Epithelial cell of proximal tubule (primary cell): ENCODE measurements at places on chromosomes 3 and 15.

- peak; percentile 74 for DNase-seq
Measured at GRCh38 chr3:64266065-64266931, 41.0 kb upstream of the PRICKLE2 start.

DNA sequence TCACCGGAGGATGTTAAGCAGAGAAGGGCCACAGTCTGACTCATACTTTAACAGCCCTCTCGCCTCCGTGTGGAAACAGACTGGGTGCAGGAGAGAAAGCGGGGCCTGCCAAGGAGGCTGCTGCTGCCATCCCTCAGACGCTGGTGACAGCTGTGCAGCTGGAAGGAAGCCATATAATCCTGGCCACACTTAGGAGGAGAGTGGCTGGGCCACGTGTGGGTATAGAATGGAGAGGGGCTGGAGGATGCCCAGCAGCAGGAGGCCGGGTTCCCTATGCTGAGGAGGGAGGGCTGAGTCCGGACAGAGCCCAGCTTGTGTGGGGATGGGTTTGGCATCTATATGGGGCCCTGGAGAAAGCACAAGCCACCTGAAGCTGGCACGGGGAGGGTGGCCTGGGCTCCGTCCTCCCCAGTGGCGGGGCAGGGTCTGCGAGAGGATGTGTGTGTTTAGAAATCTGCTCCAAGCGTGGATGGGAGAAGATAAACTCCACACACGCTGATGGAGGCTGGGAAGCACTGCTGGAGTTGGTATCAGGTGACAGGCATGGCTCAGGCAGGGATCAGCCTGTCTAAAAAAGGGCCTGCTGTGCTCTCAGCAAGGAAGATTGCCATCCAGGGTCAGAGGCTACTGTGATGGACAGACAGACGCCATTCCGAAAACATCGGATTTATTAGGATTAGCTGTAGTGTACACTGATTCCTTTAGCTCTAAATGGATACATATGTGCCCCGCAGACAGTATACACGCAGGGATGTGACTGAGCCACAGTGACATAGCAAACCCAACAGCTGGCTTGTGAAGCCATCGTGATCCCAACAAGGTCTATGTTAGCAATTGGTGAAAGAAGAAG lies 15.9 kb downstream of the ABTB1 start:
- DNase-seq = no peak

GRCh38 chr15:29034593-29035335 lies 149.0 kb downstream of the APBA2 start:
- DNase-seq = no peak

GRCh38 chr3:135853981-135854380 lies 111.5 kb upstream of the PPP2R3A start:
- no peak for DNase-seq

- DNase-seq = no peak
Measured at GRCh38 chr3:35592589-35593295, 46.6 kb upstream of the ARPP21 start.

- DNase-seq = no peak
Measured at GRCh38 chr3:27105904-27106303, 263.3 kb downstream of the NEK10 start.

- no peak for DNase-seq
Measured at GRCh38 chr3:43894176-43895049, 203.7 kb downstream of the ABHD5 start.

GRCh38 chr3:184927796-184928315 lies 115.9 kb downstream of the VPS8 start:
- DNase-seq = no peak

GRCh38 chr3:76889911-76890310 lies 150.0 kb upstream of the ROBO2 start:
- no peak for DNase-seq

DNA sequence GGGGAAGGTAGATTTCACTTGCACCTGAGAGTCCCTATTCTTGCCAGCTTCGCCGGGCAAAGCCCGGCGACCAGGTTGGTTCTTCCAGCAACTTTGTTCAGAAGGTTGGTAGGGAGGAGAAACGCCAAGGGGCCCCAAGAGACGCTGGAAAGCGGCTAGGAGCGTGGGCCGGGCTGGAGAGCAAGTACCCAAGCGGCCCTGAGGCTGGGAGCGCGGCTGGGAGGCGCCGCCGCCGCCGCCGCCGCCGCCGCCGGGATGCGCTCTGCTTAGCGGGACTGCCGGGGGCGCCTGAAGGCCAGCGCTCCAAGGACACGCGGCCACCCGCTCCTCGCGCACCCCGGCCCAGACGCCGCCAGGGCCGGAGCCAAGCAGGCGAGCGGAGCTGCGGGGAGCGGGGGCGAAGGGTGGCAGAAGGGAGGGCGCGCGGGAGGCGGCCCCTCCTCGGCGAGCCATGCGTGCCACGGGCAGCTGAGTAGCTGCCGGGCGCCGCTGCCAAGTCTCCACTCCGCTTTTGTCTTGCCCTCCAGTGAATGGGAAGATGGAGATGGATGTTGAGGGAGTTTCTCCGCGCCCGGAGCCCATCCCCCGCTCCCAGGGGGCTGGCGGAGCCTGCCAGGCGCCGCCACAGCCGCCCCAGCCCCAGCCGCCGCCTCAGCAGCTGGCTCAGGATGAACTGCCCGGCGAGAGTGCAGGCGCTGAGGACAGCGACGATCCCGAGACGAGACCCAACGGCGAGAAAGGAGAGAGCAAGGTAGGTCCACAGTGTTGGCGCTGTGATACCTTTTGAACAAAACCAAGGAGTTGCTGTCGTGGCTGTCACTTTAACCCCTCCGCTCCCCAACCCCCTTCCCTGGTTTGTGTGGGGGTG lies 227.4 kb upstream of the AZI2 start:
- no peak for DNase-seq

- no peak for DNase-seq
Measured at GRCh38 chr3:73192036-73192738, 130.7 kb downstream of the EBLN2 start.

GRCh38 chr3:190371152-190371551 lies 16.8 kb upstream of the CLDN16 start:
- DNase-seq = no peak
